ENCODE measurements at places on chromosomes 13 and 19. TPM values are rescaled to one million over a fixed set of nuclear protein-coding genes. Genes with fewer than 3 reads are reported as not detected.

CEACAM16 gene
- total RNA-seq: not detected

GRCh38 chr13:21330126-21330861 lies 128.8 kb downstream of the ZDHHC20 start:
- no peak for DNase-seq

DNA sequence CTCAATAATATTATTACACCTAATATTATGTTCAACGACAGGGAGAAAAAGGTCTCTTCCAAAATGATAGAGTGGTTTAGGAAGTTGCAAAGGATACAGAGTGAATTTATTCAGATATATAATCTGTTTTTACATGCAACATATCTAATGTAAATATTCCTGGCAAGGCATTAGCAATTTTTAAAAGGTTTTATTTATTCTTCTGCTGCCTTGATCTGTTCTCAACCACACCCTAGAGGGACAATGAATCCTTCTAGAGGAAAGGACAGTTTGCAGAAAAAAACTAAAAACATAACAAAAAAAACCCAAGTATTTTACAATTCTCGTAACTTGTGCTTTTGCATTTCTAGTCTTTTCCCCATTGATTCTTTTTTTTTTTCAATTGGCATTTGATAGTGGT lies 459.6 kb downstream of the KLF12 start:
- DNase-seq: no peak

- DNase-seq: no peak
Observed at GRCh38 chr13:28426381-28426780, 68.5 kb downstream of the FLT1 start.

LENG9 gene
- total RNA-seq: not detected

DNA sequence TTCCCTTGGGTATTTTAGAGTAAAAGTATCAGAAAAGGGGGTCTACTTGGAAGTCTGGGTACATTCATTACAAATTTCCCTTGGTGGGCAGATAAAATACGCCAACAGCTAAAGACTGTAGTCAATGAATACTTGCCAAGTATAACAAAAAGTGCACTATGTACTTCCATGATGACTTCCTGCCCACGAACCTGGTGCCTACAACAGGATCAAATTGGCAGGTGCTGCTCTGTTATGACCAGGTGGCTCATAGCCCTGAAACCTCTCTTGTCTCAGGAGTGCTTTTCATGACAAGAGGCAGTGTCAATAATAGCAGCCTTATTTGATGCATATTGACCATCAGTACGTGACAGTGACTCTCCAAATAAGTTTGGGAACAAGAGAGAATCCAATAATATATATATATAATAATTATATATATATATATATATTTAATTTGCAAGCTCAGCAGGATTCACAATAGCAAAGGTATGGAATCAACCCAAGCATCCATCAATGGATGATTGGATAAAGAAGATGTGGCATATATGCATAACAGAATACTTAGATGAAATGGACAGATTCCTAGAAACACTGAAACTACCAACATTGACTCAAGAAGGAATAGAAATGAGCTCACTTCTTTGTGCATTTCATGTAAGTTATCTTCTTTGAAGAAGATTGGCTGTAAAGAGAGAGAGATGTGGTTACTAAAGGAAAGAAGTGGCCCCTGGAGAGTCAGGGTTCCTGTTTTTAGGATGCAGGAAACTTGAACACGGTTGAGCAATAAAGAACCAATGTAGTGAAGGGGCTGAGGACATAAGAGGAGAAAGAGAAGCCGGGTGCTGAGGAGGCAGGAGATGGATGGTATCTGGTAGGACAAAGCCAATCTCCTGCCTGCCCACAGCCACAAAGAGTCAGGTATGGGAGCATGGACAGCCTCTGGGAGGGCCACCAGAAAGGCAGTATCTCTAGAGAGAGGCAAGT lies 52.0 kb upstream of the GTF2F2 start:
- no peak for DNase-seq

DNA sequence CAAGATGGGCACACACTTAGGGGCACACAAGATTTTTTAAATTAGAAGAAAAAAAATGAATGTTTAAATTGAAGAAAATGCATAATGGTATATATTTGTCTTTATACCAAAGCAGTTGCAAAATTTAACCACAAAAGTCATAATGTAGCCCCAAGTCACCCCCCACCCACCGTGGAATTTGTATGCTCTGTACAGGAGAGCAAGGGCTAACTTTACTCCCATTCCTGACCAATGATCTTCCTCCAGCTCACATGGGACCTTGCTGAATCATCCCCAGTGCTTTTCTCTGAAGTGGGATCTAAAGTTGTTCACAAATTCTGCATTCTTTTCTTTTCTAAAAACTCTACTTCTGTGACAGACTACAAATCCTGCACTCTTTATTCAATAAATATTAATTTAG lies 597.0 kb downstream of the UQCRFS1 start:
- DNase-seq: no peak

GRCh38 chr19:5540208-5540607 lies 27.5 kb downstream of the TINCR start:
- DNase-seq: no peak

DNA sequence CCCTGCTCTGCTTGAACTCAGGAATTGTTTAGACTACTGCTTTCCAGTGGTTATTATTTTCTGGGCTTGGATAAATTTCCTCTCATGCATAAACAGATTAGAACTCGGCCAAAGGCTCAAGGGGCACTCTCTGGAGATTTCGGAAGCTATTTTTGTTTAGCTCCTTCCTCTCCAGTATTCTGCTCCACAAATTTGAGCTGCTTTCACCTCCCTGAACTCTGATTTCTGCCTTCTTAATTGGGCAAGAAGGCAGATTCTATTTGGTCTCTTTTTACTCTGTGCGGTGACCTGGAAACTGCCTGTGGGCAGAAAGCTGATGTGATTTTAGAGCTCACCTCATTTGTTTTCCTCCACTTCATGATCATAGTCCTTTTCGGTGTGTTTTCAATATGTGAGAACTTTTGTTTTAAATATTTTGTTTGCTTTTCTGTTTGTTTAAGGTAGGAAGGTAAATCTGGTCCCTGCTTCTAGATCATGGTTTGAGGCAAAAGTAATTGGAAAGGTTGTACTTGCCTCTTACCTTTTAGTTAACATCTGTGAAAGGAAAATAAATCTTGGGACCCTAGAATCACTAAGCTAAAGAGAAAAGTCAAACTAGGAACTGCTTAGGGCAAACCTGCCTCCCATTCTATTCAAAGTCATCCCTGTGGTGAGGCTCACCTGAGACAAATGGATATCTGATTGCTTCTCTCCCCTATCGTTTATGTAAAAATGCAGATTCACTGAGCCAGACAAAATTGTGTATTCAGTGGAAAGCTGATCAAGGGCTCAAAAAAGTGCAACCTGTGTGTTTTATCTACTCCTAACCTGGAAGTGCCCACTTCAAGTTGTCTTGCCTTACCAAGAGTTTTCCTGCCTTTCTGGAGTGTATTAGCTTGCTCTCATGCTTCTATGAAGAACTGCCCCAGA lies 714.7 kb upstream of the PCDH20 start:
- DNase-seq: no peak

GRCh38 chr19:38441657-38442348 lies 8.3 kb downstream of the RYR1 start:
- no peak for DNase-seq

COX6B2 gene
- not detected for total RNA-seq

SCAF1 gene
- 28.8 TPM for total RNA-seq

DNA sequence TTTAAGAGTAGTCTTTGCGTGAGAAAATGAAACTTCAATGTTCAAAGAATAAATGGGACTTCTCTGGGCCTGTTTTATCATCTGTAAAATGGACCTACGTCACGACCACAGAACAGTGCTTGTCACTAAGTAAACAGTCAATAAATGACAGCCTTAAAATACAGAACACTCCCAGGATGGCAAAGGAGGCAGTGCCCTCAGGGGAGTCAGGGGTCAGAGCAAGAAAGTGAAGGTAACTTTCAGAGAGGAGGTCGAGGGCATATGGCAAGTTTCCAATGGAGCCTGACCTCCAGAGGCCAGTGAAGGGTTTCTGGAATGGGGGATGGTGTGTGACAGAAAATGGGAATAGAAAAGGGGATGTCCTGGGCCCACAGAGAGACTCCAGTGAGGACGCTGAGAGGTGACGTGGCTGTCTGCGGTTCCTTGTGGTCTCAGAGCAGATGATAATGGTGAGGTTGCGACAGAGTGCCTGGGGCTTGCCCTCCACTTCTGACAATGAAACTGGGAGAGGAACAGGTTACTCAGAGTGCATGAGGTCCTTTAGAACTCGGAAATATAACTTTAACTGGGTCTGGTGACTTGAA lies 91.8 kb downstream of the UBL3 start:
- DNase-seq: peak; percentile 61

KL gene
- total RNA-seq: 0.05 TPM

DNA sequence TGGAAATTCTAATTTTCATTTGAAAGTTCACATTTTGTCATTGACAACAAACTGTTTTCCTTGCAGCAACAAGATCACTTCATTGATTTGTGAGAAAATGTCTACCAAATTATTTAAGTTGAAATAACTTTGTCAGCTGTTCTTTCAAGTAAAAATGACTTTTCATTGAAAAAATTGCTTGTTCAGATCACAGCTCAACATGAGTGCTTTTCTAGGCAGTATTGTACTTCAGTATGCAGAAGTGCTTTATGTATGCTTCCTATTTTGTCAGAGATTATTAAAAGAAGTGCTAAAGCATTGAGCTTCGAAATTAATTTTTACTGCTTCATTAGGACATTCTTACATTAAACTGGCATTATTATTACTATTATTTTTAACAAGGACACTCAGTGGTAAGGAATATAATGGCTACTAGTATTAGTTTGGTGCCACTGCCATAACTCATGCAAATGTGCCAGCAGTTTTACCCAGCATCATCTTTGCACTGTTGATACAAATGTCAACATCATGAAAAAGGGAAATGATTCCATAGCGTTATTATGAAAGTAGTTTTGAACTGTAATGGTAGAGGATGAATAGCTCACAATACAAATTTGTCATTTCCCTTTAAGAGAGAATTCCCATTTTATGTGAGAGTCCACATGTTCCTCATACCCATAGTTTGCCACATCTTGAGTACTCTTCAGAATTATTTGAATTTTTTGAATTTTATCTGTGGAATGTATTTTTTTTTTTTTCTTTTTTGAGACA lies 2.6 kb downstream of the BRCA2 start:
- no peak for DNase-seq

IRGC gene
- not detected for total RNA-seq

F7 gene
- total RNA-seq: 0.05 TPM

TMEM238 gene
- total RNA-seq: 1.2 TPM

MAP4K1 gene
- 1.4 TPM for total RNA-seq

HIF3A gene
- not detected for total RNA-seq

- no peak for DNase-seq
Observed at GRCh38 chr19:16134510-16134909, 9.0 kb upstream of the HSH2D start.

ZNF470 gene
- 0.98 TPM for total RNA-seq

LAIR1 gene
- not detected for total RNA-seq

GRCh38 chr13:38417727-38418126 lies 68.1 kb downstream of the UFM1 start:
- DNase-seq: peak; percentile 30

DNA sequence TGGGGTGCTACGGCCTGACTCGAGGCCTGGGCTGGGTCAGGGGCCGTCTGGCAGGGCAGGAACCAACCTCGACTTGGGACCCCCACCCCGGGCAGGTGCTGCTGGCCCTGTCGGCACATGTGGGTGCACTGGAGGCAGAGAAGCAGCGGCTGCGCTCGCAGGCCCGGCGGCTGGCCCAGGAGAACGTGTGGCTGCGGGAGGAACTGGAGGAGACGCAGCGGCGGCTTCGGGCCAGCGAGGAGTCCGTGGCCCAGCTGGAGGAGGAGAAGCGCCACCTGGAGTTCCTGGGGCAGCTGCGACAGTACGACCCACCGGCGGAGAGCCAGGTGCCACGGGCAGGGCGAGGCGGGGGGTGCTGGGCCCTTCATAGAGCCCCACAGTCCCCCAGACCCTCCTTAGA lies 5.9 kb downstream of the KLC3 start:
- DNase-seq: no peak

- DNase-seq: no peak
Observed at GRCh38 chr19:48433337-48433736, 12.4 kb upstream of the GRWD1 start.

- DNase-seq: peak; percentile 60
Observed at GRCh38 chr19:459724-460511, 915 bp downstream of the SHC2 start.

ARHGAP33 gene
- total RNA-seq: 7.8 TPM

ATCAY gene
- total RNA-seq: not detected
